Activated T-helper 1 cell treated with anti-CD3 and anti-CD28 coated beads, Interleukin-12 subunit alpha, Interleukin-12 subunit beta, Interleukin-2, Interleukin-4 antibody, amounts not matched to agents 30 ng/mL and 10 ng/mL and 1 ng/mL, durations not matched to agents 14 hours and 24 hours and 36 hours (primary cell): ENCODE measurements at places on chromosomes 2 and 18. TPM values are rescaled to one million over a fixed set of nuclear protein-coding genes. Genes with fewer than 3 reads are reported as not detected.

DNA sequence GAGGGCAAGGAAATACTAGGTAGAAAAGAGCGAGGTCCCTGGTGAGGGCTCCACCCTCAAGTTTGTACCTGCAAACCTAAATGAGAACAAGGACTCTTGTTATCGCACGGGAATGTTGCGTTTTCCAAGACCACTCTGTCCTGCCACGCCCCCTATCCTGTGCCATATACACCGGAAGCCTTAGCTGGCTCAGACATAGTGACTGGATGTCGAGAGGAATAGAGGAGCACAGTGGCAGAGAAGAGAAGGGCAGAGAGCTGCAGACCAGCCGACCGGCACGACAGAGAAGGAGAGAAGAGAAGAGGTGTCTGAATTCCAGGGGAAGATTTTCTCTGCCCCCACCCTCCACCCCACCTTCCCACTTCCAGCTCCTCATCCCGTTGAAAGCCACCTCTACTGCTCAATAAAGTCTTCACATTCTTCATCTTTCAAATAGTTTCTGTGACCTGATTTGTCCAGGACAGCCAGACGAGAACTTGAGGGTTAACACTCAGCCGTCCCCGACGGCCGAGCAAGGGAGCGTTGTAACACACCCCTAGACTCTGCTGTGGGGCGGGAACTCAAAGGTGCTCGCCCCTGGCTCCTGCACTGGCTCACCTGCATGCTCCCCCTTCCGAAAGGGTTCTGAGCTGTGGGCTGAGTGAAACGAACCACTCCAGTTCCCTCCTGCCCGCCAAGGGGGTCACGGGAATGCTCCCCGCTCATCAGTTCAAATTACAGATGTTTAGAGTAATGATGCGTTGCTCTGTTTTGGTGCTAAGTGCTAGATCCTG lies 24.9 kb upstream of the COL3A1 start:
- no peak overlapping the region for H3K4me3 ChIP-seq
- no peak overlapping the region for H3K27ac ChIP-seq
- DNase-seq = no peak
- H3K4me1 ChIP-seq = no peaks in the 10 kb centered on the region

Gene SERPINB7
- not detected in 2 replicates for total RNA-seq

- H3K36me3 ChIP-seq = peaks cover 37% of the 10 kb centered on the region
- no peaks in the 10 kb centered on the region for H3K27me3 ChIP-seq
- H3K27ac ChIP-seq = no peak overlapping the region
- DNase-seq = no peak
- H3K4me1 ChIP-seq = peaks cover 35% of the 10 kb centered on the region
These were observed 71.7 kb upstream of the WIPF1 start for GRCh38 chr2:174669336-174669735.

Gene CYBRD1
- total RNA-seq = 4.1 and 4.2 TPM in 2 replicates

DNA sequence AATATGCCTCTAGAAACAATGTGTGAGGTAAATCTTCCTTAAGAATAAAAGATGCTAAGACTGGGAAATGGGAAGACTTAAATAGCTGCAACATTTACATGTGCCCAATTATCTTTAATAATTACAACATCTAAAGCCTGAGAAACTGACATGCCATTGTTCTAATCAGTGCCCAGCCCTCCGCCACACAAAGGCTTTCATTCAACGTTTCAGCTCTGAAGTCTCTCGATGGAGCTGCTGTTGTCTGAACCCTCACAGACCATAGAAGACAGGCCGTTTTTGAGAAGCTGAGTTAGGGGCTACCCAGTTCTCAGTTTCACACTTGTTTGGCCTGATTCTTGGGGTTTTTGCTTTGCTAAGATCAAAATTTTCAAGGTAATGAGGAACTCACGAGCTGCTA lies 315.4 kb upstream of the CHST9 start:
- H3K4me1 ChIP-seq = no peaks in the 10 kb centered on the region
- H3K27ac ChIP-seq = no peak overlapping the region

Gene LBX2
- total RNA-seq = 0.54 and 1.1 TPM in 2 replicates

GRCh38 chr2:231228223-231228622 lies 29.8 kb downstream of the ARMC9 start:
- H3K27me3 ChIP-seq = peaks cover 2% of the 10 kb centered on the region
- no peak overlapping the region for H3K27ac ChIP-seq
- no peaks in the 10 kb centered on the region for H3K4me1 ChIP-seq
- H3K4me3 ChIP-seq = no peak overlapping the region

Gene MYCN
- not detected in 2 replicates for total RNA-seq

GRCh38 chr18:43735570-43735969 lies 458.3 kb upstream of the SYT4 start:
- no peak overlapping the region for H3K27ac ChIP-seq
- DNase-seq = no peak
- no peak overlapping the region for H3K4me3 ChIP-seq
